ENCODE measurements at places on chromosomes 6 and 20. TPM values are rescaled to one million over a fixed set of nuclear protein-coding genes. Genes with fewer than 3 reads are reported as not detected.

GRCh38 chr6:37222125-37222967 lies 35.2 kb upstream of the TBC1D22B start:
- peak overlapping the region; percentile 78 for H3K4me3 ChIP-seq
- H3K27ac ChIP-seq: peak overlapping the region; percentile 72
- no peaks in the 10 kb centered on the region for H3K36me3 ChIP-seq
- no peaks in the 10 kb centered on the region for H3K27me3 ChIP-seq
- H3K4me1 ChIP-seq: no peaks in the 10 kb centered on the region

DNA sequence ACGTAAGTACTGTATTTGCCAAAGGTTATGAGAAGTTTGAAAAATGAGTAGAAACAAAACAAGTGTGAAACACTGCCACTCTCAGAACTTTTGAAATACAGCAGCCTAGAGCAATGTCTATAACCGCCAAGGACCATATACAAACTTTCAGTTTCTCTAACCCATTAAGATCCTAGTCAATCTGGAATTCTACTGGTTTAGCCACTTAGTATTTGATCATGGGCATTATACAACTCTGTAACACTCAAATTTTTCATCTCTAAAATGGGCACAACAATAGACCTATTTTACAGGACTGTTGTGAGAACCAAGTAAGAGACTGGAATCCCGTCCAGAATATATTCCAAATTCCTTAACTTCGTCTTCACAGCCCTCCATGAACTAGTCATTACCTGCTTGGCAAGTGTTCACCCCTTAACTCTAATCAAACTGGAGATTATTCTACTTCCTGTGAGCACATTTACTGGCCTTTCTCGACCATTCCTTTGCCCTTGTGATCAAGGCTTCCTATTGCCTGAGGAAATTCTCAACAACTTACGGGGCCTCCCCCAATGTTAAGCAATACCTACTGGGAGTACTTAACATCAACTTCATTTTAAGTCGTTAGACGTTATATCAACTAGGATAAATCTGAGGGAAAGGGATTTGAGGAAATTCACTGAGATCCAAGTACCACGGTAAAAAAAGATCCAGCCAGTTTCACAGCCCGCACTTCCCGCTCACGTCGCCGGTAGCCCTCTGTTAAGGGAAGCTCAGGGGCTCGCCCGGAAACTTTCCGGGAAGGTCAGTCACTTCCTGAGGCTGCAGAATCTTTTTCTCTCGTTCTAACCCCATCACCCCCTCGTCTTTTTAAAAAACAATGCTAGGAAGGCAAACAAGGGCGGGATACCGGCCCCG lies 1.1 kb downstream of the EIF2S2 start:
- peaks cover 44% of the 10 kb centered on the region for H3K4me1 ChIP-seq
- peak; percentile 18 for DNase-seq
- peak overlapping the region; percentile 65 for H3K4me3 ChIP-seq
- H3K27me3 ChIP-seq: no peaks in the 10 kb centered on the region

GRCh38 chr6:158387036-158387435 lies 74.8 kb downstream of the TULP4 start:
- no peak overlapping the region for H3K4me3 ChIP-seq
- H3K27me3 ChIP-seq: no peaks in the 10 kb centered on the region
- no peaks in the 10 kb centered on the region for H3K36me3 ChIP-seq
- no peak overlapping the region for H3K27ac ChIP-seq
- no peak for DNase-seq
- H3K4me1 ChIP-seq: no peaks in the 10 kb centered on the region

GRCh38 chr6:1983850-1984249 lies 261.6 kb downstream of the GMDS start:
- H3K27me3 ChIP-seq: no peaks in the 10 kb centered on the region
- no peak overlapping the region for H3K4me3 ChIP-seq
- no peak overlapping the region for H3K27ac ChIP-seq
- DNase-seq: no peak
- H3K4me1 ChIP-seq: no peaks in the 10 kb centered on the region
- no peaks in the 10 kb centered on the region for H3K36me3 ChIP-seq

GRCh38 chr6:110530671-110531070 lies 54.3 kb upstream of the SLC22A16 start:
- H3K4me3 ChIP-seq: no peak overlapping the region
- H3K27me3 ChIP-seq: no peaks in the 10 kb centered on the region
- no peaks in the 10 kb centered on the region for H3K4me1 ChIP-seq
- no peak overlapping the region for H3K27ac ChIP-seq

The SLC26A8 gene
- not detected for total RNA-seq

The VTA1 gene
- total RNA-seq: 23.9 TPM

Measured in transverse colon (tissue), 4 donors.